ENCODE measurements at places on chromosomes 4 and X.

DNA sequence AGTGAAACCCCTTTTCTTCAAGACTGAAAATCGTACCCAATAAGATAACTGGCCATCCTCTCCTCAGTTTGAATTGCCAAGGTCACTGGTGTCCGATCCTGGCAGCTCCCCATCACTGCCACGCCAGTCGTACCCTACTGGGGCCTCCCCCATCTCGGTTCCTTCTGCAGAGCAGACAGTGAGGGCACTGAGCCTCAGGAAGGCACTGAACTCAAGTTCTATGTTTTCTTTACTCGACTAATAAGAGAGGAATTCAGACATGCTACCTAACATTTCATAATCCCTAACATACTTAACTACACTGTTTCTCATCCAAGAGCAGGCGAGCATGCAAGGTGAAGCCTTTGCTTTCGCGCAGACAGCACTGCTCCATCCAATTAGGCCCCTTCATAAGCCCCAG lies 23.4 kb downstream of the ZFYVE28 start:
- no peak for DNase-seq

- no peak for DNase-seq
These were observed 75.5 kb downstream of the NYX start for GRCh38 chrX:41522671-41523070.

DNA sequence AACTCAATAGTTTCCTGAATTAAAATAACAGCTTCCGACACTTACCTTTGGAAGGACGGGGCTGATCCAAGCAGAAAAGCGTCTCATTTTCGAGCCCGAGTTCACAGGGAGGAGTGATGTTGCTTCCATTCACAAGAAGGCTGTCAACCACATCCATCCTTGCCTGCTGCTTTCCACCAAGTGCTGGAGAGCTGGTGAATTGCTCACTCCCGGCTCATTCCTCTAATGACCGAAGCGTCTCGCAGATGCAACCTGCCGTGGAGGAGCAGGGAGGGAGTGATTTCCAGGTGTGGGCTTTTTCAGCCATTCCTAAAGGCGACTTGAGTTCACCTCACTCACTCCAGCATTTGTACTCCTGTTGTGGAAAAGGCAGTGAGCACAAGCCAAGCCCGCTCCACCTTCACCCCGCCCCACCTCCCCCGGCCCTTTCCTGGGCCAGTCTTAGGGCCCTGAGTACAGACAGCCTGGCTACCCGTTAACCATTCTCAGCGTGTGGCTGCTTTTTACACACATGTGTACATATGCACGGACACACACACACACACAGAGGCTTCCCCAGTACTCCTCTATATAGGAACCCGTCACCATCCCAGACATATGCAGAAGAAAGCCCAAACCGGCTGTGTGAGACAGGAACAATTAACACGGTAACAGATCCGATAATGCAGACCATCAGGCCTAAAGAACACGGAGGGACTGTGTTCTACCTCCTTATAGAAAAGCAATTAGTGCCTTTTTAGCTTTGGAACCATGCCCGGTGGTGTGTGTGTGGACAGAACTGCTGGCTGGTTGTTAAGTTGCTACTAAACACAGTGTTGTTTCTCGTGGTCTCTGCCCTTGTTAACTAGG lies at the start of gene CCKAR:
TSS of gene CCKAR (minus strand) at position 374 of the 849 bp plus-strand sequence. CDS start at position 157, 217 bp downstream.
- DNase-seq, result no peak

- no peak for DNase-seq
These were observed 23.4 kb upstream of the RHOH start for GRCh38 chr4:40173470-40173875.

- DNase-seq, result no peak
These were observed 36.0 kb downstream of the MED28 start for GRCh38 chr4:17650406-17650805.

DNA sequence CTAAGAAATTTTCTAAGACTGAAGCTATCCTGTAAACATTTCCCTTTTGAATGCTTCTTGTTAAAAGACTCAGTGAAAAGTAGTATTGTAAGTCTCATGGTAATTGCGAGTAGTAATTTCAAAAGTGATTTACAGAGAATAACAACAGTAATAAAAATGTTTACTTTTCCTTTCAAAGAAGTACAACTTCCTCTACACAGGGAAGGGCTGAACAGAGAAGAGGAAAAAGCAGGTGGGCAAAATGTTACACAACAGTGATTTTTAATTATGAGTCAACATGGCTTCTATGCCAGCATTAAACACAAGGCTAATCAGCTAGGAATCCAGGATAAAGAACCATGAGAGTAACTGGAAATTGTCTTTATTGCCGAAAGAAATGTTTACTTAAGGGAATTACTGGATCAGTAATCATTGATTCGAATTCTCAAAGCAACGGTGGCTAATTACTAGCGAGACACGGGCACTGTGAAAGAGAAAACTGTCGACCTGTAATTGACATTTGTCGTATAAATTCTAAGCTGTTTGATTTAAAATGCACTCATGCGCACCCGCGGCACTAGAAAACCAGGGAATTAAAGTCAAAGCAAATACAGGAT lies 15.4 kb downstream of the UTP3 start:
- DNase-seq, result no peak

GRCh38 chrX:8845060-8845459 lies 43.9 kb upstream of the FAM9A start:
- no peak for DNase-seq

DNA sequence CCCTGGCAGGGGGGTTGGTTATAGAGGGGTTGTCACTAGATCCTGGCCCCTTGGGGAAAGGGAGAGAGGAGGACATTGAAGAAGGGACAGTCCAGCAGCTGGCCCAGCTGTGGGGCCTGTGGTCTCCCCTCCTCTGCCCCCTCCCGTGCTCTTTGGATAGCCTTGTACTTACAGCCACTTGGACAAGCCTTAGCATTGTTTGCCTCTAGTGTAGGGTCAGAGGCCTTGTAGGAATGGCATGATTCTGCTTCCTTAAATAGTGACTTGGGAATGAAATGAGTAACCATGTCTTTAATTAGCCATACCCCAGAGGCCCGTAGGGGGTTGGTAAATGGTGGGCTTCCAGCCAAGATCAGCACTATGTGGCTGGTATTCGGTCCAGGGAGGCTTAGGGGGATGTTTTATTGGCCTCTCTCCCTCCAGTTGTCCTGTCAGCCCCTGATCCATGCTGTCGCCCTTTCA lies 230.6 kb downstream of the PTTG2 start:
- DNase-seq, result no peak

DNA sequence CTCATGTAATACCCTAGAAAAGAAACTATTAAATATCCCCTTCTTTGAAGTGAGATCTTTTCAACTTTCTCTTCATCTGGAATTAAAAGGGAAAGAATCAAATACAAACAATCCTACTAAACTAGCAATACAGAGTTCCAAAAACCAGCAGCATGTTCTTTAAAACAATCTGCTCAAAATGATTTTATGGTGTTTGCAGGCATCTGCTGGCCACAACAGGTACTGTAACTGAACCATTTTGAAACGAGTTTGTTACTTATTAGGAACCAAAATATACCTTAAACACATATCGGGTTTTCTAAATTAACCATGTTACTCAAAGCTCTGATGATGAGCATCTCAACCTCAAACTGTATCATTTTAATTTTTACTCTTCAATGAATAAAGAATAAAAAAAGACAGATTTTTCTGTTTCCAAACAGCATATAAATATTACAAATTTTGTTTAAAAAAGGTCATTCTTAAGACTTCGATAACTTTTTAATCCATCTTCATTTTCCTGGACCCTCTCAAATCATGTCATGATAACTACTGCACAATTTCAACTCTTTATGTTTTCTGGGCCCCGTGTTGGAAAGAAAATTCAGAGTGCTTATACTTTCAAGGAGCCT lies 56.5 kb downstream of the ARAP2 start:
- DNase-seq, result no peak

DNA sequence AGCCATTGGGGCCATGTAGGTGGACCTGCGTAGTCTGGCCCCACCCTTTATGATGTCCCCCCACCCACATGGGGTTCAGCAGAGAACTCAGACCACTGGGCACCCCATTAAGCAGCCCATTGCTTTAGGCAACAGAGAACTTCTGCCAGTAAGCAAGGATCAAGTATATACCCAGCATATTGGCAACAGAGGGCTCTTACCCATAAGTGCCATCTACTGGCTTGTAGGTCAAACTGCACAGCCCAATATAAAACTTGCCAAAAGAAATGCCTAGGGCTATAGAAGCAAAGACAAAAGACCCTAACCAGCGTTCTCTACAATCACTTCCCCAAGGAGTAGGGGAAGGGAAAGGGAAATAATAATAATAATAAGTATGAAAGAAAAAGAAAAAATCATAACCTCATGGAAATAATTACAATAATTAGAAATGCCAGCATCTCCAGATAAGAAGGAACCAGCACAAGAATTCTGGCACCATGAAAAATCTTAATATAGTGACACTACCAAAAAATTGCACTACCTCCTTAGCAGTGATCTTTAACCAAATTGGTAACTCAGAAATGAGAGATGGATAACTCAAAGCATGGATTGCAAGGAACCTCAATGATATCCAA lies 1090.7 kb downstream of the FAT4 start:
- no peak for DNase-seq

DNA sequence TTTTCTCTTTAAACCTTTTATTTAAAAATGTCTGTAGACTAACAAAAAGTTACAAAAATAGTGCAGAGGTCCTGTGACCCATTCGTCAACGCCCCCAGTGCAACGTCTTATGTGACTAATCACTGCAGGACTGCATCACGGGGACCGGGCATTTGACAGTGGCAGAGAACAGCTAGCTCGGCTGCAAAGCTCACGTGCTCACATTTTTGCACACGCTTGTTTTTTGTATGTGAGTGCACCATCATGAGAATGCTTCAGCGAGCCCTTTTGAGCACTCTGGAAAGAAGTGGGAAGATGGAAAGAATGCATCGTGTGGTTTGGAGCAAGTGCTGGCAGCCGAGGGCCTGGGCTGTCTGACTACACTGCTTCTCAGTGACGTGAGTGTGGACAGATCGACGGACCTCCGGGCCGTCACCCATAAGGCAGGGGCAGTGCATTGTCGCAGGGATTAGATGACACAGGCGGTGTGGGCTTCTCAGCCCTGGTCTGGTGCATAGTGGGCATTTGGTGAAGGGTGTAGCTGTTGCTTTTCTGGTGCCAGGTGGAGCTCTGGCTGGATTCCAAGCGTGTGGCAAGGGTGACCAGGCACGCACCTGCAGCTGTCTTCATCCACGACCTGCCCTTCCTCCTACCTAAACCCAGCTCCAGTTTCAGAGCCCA lies 17.7 kb downstream of the SPON2 start:
- no peak for DNase-seq

GRCh38 chr4:184313702-184314659 lies 96.3 kb upstream of the ENPP6 start:
- DNase-seq, result no peak

GRCh38 chrX:151523351-151523750 lies 40.1 kb upstream of the PASD1 start:
- no peak for DNase-seq

GRCh38 chr4:183195534-183195933 lies 96.5 kb downstream of the WWC2 start:
- no peak for DNase-seq

DNA sequence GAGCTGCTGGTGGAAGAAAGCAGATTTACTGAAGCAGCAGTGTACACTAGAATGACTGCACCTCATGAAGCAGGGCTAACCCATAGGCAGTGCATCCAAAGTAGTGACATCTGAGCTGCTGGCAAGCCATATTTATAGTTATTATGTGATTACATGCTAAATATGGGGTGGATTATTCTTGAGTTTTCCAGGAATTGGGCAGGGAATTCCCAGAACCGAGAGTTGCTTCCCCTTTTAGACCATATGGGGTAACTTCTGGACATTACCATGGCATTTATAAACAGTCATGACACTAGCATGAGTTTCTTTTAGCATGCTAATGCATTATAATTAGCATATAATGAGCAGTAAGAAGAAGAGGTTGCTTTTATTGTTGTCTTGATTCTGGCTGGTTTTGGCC lies 665.8 kb upstream of the POU3F4 start:
- DNase-seq, result no peak

DNA sequence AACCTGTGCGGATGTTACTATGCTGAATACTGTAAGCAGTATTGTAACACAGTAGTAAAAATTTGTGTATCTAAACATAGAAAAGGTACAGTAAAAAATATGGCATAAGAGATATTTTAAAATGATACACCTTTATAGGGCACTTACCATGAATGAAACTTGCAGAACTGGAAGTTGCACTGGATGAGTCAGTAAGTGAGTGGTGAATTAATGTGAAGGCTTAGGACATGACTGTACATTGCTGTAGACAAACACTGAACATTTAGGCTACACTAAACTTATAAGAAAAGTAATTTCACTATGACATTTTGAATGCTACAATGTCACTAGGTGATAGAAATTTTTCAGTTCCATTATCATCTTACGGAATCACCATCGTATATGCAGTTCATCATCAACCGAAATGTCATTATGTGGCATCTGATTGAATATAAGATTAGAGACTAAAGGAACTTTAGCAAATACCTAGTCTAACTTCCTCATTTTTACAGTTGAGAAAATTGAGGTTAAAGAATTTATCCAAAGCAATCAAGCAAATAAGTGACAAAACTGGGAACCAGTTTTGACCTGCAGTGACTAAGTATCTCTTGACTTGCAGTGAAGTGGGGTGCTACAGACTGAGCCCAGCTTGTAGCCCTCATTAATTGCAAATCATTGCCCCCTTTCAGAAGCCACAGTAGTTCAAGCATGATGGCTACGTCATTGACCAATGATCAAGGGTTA lies 55.3 kb downstream of the EGF start:
- DNase-seq, result no peak

DNA sequence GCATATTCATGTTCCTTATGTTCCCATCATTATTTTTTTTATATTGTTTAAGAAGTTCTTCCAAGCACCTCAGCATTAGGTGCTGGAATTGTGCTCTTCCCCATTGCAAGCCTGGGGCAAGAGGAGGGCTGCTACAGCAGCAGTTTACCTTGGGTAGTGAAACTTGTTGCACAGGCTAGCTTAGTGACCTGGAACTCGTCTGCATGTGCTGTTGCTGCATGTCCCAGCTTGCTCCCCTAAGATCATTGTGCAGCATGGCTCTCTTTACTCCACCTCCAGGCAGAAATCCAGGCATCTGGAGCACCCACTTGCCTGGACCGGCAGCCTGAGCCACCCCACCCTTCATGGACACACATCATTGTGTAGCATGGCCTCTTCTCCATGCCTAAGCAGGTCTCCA lies 776.0 kb downstream of the GLUD2 start:
- DNase-seq, result no peak

GRCh38 chr4:145614233-145614610 lies 5.0 kb upstream of the MMAA start:
- DNase-seq, result no peak

GRCh38 chrX:70592091-70592490 lies 147.5 kb downstream of the DLG3 start:
- no peak for DNase-seq

DNA sequence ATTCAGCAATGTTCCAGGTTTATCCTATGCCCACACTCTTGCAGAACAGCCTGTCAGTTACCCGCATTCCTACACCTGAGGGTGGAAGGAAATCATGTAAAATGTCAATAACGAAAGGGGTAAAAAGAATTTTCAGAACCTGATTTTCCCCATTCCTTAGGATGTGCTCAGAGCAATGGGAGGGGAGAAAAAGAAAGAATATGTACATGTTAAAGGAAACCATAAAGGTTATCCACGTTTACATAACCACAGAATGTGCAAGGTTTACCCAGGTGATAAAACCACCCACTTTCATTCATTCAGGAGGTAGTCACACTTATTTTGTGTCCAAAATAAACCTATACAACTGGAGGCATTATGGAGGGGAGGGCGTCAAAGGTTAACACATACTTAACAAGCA lies 335.5 kb downstream of the ZNF674 start:
- DNase-seq, result no peak

GRCh38 chr4:31104043-31104442 lies 383.9 kb downstream of the PCDH7 start:
- DNase-seq, result no peak

All from activated CD4-positive, alpha-beta T cell treated with anti-CD3 and anti-CD28 coated beads for 4 hours (primary cell).